ENCODE measurements at places on chromosomes 1 and 21.

DNA sequence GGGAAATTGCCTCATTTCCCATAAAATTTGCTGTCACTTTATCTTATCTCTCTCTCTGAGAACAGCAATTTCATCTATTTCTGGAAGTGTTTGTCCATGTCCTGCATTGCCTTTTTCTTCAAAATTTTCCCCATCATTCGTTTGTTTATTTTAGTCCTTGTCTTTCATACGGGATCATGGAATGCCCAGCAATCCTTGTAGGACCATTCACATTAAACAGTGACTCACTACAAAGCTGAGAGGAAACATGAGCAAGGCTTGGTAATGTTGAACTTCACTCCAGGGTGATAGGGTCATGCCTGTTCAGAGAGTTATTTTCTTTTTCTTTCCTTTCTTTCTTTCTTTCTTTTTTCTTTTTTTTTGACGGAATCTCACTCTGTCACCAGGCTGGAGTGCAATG is 32.2 kb upstream of the HNRNPU start:
- peak; percentile 35 for DNase-seq

DNA sequence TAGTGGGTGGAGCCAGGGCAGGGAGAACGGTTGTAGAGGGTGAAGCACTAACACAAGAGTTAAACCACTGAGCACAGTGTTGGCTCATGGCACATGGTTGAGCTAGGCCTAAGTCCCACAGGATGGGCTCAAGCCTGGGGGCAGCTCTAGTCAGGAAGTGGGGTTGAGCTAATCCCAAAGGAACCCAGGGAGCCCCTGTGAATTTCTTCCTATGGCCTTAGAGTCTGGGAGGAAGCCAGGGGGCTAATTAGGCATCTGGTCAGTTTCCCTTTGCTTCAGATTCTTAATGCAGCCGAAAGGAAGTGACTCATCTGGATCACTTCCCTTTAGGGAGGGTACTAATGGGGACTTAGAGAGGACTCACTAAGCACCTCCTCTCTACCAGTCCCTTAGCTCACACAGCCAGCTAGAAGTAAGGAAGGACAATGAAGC is 10.1 kb downstream of the CFAP45 start:
- DNase-seq: peak; percentile 95

GRCh38 chr1:216913976-216914375 is 190.7 kb upstream of the ESRRG start:
- no peak for DNase-seq

- peak; percentile 12 for DNase-seq
Observed at GRCh38 chr1:24009406-24009805, 29.3 kb upstream of the SRSF10 start.

DNA sequence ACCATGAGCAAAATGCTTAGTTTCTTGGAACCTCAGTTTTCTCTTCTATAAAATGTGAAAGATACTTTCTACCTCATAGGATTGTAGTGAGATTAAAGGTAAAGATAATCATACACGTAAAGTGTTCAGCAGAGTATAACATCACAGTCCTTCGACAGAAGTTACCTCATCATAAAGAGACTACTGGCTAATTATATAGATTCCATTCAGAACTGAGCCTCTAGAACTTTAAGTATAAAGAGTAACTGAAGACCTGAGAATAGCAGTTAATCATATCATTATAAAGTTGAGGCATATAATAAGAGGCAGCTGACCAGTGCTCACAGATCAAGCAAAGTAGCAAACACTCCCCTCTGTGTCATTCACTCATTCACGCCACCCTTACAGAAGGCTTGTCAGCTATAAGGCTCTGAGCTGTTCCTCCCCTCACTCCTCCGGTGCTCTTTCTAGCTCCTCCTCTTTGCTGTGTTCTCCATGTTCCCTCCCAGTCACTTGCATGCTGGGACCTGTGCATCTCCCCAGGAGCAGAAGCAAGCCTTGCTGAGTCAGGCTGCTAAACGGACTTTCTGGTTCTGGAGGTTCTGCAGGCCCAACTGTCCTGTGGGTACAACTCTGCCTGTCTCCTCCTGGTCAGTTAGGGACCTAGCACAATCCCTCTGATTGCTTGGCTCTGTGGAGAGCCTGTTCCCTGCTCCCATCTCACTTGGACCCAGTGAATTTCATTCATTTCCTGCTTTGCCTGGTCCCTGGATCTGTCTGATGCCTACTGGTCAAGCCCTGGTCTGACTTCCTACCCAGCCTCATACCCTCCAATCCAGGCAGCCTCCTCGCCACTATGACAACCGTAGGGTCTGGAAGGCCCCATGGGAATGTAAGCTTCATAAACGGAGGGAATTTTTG is 28.3 kb upstream of the LY9 start:
- DNase-seq: no peak

GRCh38 chr1:22296701-22297591 is 154.0 kb upstream of the WNT4 start:
- DNase-seq: no peak

GRCh38 chr1:244053831-244054230 is 2.7 kb downstream of the ZBTB18 start:
- DNase-seq: no peak

DNA sequence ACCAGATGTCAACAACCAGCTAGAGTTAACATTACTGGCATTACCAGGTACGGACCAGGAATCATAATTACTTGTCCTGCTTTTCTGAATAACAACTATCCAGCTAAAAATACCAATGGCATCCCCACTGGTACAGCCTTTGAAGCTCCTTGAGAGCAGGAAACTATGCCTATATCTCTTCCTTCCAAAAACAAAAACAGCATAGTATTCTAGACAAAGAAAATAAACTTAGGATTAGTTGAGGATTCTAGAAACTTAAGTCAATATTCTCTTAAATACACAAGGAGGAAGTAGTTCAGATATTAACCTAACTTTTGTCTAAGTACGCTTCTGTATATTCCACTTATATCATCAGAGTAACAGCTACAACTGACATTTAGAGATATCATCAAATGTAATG is 3.0 kb downstream of the FUBP1 start:
- peak; percentile 30 for DNase-seq

All from RKO (cell line).